ENCODE measurements at places on chromosomes 12 and 14.

- no peak for DNase-seq
These were observed 79.7 kb downstream of the SPTB start for GRCh38 chr14:64800000-64800399.

DNA sequence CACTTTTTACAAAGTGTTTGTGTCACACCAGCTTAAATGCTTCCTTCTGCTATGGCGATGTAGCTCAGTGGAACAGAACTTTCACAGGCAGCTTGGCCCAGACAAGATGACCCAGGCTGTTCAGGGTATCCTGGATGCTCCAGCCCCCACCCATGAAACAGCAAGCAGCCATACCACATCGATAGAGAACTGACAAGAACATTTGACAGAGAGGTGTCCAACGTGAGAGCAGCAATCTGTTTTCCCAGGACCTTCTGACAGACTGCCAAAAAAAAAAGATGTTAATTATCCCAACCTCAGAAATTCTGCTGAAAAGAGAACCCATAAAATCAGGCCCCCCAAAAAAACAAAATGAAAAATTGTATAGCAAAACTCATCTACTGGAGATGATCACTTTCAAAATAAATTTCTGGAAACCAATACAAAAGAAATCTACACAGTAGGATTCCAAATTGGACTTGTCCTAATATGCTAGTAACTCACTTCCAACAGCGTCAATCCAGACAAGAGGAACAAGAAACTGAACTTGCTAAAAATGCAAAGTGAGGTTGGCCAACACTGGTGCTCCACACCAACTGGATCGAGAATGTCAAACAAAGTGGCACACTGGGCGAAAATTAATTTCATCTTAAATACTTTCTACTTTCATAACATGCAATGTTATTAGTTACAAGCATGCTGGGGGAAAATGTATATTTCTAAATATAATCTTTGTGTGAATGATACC is 118.8 kb downstream of the DPF3 start:
- no peak for DNase-seq

DNA sequence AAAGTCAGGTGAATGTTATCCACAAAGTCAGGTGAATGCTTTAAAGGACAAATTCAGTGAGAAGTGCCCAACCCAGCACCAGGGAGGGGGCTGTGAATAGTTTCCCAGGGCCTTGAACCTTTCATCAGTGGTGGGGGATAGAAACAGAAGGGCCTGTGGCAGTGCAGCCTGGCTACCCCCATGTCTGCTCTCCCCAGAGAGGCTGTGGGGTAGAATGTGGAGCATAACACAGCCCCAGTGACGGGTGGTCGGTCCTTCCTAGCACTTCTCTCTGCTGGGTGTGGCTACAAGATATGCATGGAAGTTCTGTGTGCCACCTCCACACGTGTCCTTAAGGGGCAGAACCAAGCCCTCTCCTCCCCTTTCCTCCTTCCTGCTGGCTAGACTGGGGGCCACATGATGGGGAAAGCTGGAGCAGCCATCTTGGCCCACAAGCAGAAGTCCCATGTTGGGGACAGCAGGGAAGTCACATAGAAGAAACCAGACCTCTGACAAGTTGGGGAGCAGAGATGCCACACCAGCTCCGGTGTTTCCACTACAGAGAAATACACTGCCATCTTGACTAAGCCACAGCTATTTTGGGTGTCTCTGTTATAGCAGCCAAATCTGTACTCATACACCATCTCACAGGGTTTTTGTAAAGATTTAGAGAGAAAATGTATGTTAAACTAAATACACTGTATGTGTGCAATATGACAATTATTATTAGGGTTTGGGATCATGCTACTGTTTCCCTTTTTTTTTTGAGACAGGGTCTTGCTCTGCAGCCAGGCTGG is 17.0 kb downstream of the RITA1 start:
- DNase-seq: no peak

DNA sequence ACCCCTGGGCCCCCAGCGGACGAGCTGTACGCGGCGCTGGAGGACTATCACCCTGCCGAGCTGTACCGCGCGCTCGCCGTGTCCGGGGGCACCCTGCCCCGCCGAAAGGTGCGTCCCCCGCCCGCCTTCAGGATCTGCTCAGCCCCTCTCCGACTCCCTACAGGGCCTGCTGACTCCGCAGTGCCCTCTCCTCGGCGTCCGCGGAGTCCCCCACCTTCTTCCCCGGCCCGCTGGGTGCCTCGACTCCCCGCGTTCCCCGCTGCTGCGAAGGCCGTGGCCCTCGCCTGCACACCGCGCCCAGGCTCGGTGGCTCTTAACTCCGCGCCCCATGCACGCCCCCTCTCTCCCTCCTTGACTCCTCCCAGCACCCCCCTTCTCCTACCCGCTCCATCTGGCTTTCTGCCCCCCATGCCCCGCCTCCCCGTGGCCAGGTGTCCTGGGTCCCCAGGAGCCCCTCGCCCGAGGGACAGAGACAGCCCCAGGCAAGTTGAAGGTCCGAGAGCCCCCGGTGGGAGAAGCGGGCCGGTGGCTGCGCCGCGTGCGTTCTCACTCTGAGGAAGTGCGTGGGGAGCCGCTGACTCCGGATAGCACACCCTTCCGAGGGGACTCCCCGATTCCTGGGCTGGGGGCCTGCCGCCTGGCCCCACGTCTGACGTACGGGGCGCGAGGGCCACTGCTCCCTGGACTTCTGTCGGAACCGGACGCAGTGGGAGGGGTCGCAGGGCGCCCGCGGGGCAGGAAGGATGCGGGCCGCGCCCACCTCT is 594 bp downstream of the TAMALIN start:
- DNase-seq: no peak

GRCh38 chr14:66070542-66071319 is 415.4 kb upstream of the CCDC196 start:
- DNase-seq: no peak

- peak; percentile 53 for DNase-seq
These were observed at the start of gene LTBR for GRCh38 chr12:6383572-6384498. TSS of gene LTBR (plus strand) at chr12:6384162. CDS start at chr12:6384359, 197 bp downstream.

DNA sequence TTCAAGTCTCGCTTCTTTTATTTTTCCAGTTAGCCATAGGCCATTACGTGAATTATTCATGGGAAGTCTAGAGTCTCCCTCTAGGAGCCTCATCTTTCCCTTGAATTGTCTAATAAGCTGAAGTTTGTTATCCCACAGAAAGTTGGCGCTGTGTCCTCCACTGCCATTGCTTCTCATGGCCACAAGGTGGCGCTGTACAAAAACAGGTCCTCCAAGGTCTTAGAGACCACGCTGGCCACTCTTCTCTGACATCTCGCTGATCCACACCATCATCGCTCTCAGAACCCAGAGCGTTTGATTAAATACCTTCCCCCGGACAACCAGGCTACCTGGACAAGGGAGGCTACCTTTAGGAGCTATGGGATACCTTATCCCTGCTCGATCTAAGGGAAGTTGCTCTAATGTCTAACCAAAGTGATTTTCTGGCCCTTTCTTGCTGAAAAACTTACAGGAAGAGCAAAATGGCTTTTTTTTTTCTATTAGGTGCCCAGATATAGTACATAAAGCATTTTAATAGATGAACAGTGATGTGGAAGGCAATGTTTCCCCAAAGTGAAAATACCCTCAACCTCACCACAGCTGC is 110.0 kb downstream of the CCDC60 start:
- no peak for DNase-seq

DNA sequence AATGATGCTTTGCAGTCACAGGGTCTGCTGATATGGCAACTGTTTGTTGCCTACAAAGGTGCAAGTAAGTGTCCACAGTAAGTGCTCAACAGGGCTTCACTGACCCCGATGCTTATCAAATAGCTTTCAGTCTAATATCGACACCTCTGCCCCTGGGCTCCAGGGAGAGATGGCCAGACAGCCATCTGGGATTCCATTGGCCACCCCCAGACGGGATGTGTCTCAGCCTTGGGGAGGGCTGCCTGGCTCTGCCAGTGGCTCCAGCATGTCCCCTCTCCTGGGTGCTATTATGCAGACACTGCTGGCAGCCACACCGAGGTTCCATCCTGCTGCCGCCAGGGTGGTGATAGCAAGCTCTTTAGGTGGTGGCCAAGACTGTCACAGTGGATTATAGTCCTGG is 57.4 kb downstream of the DGLUCY start:
- DNase-seq: no peak

GRCh38 chr12:91133871-91134270 is 22.6 kb upstream of the LUM start:
- DNase-seq: no peak

GRCh38 chr12:116336542-116337065 is 59.1 kb upstream of the MED13L start:
- DNase-seq: peak; percentile 72

DNA sequence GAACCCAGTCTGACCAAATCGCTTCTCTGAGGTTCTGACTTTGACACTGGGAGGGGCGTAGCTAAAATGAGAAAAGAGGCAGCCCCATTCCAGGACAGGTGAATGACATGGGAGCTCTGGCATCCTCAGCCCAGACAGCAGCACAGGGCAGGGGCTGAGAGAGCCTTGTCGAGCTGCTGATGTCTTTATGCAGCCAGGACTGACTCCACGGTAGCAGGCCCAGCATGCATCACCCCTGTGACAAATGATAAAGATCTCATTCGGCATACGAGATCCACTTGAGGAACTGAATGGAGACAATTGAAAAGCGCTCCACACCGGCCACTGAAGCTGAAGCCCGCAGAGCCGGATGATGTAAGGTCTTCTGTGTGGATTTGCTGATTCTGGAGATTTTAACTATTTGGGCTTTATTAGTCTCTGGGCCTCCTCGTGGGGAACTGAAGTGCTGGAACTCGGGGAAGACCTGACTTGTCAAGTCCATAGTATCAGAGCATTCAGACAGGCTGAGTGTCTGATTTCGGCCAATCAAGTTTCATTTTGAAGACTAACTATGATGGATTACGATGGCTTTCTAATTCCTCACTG is 56.9 kb upstream of the MAP1LC3B2 start:
- DNase-seq: no peak

GRCh38 chr12:27333403-27334009 is 870 bp downstream of the BMAL2 start:
- no peak for DNase-seq

DNA sequence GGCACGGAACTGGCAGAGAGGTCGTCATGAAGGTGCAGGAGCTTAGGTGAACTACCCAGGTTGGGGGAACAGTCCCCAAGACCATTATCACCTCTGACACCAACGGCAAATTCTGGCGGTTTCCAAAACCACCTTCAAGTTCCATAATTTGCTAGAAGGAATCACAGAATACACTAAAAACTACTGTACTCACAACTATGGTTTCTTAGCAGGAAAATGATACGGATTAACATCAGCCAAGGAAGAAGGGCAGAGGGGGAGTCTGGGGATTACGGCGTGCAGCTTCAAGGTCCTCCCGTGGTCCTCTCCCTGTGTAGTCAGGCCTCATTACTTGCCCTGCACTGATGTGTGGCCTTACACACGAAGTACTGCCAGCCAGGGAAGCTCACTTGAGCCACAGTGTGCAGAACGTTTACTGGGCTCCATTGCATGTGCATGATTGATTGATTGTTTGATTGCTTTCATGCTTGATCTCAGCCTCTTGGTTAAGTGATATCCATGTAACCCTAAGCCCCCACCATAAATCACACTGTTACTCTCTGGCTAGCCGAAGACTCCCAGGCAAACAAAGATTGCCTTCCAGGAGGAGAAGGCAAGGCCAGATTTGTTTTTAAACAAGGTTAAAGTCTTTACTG is 837 bp upstream of the STX2 start:
- no peak for DNase-seq

DNA sequence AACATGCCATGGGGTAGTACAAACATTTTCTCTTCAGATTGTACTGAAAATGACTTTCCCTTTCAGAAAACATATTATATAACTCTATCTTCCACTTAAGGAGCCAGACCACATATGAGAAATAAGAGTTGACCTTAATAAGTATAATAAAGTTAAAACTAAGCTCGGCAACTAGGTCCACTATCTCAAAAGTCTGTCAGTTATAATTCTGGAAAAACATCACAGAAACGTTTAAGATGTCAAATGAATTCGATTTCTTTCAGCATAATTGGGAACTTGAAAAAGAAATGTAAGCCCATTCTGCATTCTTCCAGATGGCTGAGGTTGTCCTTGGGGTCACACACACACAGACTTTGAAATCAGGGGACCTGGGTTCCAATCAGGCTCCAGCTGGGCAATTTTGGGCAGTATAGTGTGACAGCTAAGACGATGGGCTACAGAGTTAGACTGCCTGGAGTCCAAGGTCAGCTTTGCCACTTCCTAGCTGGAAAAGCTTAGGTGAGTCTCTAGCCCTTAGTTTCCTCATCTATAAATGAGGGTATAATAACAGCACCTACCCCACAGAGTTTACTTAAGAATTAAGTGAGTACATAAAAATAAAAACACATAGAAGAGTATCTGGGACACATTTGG is 75.6 kb downstream of the PPP2R5E start:
- DNase-seq: no peak

DNA sequence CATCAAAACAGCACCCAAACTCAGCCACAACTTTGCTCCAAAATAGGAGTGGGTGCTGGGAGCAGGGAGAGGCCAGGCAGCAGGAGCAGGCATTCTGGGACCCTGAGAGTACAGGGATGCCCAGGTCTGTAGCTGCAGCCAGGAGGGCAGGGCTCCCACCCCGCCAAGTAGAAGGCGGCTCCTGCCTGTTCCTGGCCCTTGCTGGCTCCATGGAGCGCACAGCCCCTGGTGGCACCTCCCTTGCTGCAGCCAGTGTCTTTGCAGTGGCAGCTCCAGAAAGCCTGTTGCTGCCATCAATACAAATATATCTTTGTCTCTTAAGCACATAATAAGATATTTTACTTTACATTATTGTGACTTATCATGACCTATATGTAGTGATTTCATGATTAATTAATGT is 1096.5 kb downstream of the FSCB start:
- no peak for DNase-seq

- DNase-seq: no peak
These were observed 47.9 kb downstream of the NUAK1 start for GRCh38 chr12:106090591-106091445.

GRCh38 chr12:72273499-72273837 is 1.3 kb downstream of the TRHDE start:
- DNase-seq: no peak

DNA sequence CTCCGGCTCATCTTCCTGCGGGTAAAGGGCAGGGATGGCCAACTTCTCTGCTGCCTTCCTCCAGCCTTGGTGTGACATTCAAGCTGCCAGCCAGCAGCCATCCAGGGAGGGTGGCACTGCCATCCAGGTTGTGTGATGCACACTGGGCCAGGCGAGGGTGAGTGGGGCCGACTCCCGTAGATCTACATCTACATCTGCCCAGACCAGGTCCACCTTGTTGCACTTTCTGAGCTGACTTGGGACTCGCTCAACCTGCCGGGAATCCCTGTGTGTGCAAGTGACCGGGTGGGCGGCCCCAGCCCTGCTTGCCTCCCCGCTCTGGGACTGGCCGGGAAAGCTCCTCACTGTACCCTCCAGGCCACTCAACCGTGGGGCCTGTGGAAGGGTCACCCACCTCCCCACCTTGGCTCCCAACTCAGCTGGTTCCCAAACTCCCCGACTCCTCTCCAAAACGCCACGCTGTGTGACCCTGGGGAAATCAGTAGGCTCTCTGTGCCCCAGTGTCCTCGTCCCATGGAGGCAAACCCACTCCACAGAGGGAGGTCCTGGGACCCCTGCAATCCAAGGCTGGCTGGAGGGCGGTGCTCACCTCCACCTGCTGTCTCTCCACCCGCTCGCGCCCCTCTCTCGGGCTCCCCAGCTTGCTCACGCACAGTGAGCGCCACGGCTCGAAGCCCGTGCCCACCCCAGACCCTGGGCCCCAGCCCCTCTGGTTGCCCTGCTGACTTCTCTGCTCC is 14.7 kb downstream of the JAG2 start:
- no peak for DNase-seq

GRCh38 chr12:110670161-110670701 is 18.7 kb downstream of the HVCN1 start:
- no peak for DNase-seq

GRCh38 chr14:67817750-67818438 is 1.5 kb upstream of the ZFYVE26 start:
- DNase-seq: no peak
